NCI-H2081 (cell line): ENCODE measurements at places on chromosomes 12 and 14.

- no peak for DNase-seq
Measured at GRCh38 chr14:99586761-99587459, 17.1 kb downstream of the CCDC85C start.

DNA sequence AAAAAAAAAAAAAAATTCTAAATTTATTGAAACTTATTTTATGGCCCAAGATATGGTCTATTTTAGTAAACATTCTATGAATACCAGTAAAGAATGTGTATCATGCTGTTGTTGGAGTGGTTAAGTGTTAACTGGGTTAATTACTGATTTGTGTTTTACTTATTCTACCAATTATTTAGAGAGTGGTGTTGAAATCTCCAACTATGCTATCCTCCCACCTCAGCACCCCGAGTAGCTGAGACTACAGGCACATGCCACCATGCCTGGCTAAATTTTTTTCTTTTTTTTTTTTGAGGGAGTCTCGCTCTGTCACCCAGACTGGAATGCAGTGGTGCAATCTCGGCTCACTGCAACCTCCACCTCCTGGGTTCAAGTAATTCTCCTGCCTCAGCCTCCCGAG, 72.2 kb downstream of the R3HDM2 start:
- no peak for DNase-seq

GRCh38 chr12:1862973-1863372, 42.6 kb downstream of the LRTM2 start:
- no peak for DNase-seq

- DNase-seq, result no peak
Measured at GRCh38 chr14:53786045-53786444, 170.6 kb downstream of the BMP4 start.

DNA sequence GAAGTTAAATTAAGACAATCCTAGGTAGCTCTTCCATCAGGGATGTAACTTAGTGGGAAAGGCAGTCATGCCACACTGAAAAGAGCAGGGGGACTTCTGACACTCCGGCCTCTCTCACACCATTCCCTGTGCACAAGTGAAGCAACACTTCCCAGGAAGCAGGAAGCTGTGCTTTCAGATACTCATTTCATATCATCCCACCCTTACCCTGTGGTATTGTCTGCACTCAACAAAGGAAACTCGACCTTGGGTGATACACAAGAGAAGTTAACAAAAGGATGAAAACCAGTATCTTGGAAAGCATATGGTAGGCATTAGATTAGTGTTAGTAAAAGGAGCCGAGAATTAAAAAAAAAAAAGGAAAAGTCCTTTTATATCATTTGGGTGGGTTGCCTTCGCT, 61.3 kb upstream of the MDM1 start:
- DNase-seq, result no peak

GRCh38 chr14:72104011-72104613, 171.9 kb downstream of the RGS6 start:
- DNase-seq, result no peak

- no peak for DNase-seq
Measured at GRCh38 chr14:38012056-38012455, 195.6 kb upstream of the SSTR1 start.

- no peak for DNase-seq
Measured at GRCh38 chr12:59240048-59240447, 319.7 kb upstream of the LRIG3 start.

DNA sequence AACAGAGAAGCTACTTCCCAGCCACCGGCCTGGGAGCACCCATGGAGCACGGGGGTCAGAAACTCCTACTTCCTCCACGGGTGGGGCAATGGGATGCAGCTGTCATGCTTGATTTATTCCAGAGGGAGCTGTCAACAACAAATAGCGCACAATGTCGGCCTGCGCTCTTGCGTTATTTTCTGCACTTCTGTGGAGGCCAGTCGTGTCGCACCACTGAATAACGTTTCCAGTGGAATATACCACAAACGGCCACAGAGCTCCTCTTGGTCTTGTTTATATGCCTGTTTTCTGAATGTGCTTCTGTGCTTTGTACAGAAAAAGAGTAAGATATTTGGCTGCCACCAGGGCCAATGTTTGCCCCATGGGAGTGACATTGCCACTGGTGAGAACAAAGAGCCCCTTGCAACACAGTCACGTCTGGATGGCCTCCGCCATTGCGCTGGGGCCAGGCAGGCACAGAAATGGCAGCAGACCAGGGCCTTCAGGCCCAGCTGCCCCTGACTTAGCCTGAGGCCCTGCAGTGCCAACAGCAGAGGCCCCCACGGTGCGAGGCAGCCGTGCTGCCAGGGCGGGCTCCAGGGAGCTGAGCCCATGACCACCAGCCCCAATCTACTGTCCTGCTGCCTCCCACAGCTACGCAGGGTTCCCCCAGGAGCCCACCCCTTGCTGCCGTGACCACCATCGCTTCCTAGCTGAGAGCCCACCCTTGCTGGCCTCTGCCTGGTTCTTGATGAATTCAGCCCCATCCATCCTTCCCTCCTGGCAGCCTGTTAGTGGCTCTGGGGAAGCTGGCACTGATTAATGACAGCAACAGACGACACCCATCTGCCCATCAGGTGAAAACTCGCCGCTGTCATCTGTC, 28.9 kb upstream of the TMEM179 start:
- no peak for DNase-seq

- peak; percentile 14 for DNase-seq
Measured at GRCh38 chr12:47636908-47637780, 68.7 kb downstream of the RPAP3 start.

DNA sequence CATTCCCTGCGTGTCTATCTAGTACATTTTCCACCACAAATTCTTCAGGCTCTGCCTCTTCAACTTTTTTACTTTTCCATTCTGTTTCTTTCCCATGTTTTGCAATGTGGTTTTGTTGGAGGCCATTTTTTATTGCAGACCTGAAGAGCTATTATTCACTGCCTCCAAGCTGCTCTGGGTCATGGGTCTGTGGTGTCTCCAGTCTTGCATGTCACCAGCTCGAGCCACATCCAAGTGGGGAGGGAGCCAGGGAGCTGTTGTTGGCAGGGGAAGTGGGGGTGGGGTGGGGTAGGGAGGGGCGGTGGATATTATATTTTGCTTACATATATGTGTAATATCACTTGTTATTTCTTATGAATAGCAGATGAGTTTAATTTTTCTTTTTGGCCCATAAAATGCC, 69.1 kb downstream of the VEZT start:
- no peak for DNase-seq

DNA sequence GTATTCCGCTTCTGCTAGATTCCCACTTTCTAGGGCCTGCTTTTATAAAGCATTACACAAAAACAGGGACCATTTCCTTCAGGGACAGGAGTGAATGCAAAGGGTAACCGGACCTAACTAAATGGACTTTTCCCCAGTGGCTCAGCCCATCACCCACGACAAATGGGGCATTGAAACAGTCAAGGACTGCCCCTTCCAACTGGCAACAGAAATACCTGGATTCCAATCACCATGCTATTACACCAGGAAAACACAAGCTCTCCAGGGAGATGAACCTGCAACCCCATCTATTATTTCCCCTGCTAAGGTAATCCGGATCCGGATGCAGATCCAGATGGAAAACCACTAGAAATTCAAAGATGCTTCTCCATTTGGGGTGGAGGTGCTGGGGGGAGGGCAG, 1.0 kb downstream of the MPHOSPH9 start:
- DNase-seq, result peak; percentile 13

DNA sequence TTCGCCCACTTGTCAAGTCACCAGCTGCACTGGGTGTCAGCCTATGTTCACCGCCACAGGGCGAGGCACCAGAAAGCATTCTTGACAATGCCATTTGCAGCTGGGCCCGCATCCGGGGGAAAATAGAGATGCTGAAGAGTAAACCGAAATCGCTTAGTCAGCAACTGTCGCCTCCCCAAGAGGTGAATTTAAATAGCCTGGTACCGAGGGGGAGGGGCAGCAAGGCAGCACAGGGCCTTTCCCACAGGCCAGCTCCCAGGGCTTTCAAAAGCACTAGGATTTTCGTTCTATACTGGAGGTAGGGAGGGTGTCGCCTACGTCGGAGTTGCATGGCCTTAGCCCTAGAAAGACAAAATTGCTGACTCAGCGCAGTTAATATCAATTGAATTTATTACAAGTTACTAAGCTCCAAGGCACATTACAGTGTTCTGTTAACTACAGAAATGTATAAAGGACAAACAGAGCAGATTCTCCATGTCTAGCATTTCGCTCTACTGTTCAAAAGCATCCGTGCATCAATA, 4.3 kb downstream of the IRF2BPL start:
- DNase-seq, result no peak

DNA sequence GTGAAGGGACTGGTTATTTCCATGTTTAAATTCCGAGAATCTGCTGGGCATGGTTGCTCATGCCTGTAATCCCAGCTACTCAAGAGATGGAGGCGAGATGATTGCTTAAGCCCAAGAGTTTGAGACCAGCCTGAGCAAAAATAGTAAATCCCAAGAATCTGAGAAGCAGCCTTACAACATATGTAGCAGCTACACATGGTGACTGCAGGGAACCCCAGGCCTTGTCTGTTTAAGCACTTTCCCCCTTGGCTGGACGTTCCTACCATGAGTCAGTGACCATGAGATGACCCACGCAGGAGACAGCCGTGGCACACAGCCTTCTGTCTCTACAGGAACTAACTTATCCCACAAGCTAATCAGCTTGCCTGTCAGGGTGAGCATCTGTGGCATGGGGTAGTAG, 5.5 kb upstream of the SLC24A4 start:
- no peak for DNase-seq

GRCh38 chr14:64752909-64753308, 48.7 kb downstream of the PLEKHG3 start:
- DNase-seq, result no peak

- no peak for DNase-seq
Measured at GRCh38 chr12:30440826-30441602, 254.7 kb downstream of the IPO8 start.

- DNase-seq, result no peak
Measured at GRCh38 chr12:116247377-116247776, 30.1 kb downstream of the MED13L start.

- DNase-seq, result no peak
Measured at GRCh38 chr12:55392032-55392795, 8.1 kb upstream of the OR6C65 start.

GRCh38 chr12:67578976-67579661, 69.4 kb upstream of the DYRK2 start:
- DNase-seq, result no peak

- DNase-seq, result peak; percentile 87
Measured at GRCh38 chr12:1559676-1560091, 34.7 kb downstream of the FBXL14 start.

GRCh38 chr12:68482014-68482413, 128.7 kb upstream of the RAP1B start:
- DNase-seq, result no peak

- DNase-seq, result no peak
Measured at GRCh38 chr14:87271331-87271730, 721.7 kb downstream of the GALC start.

DNA sequence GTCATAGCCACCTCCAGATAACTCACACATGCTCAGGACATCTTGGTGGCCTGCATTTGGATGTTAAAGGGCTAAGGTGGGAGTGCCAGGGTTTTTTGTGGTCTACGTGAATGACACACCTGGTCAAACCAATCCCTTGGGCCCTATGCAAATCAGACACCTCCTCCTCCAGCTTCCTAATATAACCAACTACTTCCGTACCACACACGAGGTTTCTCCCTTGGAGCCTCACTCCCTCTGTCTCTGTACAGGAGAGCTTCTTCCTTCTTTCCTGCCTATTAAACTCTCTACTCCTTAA, 19.6 kb downstream of the APOBEC1 start:
- no peak for DNase-seq

DNA sequence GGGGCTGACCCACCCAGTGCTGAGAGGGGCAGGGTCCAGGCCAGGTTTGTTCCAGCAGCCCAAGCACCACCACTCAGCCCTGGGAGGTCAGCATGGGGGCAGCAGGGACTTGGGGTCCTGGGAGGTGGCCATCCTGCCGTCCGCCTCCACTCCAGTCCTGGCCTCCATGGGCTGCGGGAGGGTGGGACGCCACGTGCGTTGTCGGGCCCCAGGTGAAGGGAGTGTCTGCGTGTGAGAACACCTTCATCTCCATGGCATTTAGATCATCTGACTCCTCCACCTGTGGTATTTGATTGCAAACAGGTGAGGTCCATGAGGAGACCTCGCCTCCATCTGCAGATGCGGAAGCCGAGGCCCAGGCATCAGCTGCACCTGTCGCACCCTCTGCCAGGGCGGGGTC, 44.1 kb downstream of the FBRSL1 start:
- no peak for DNase-seq

DNA sequence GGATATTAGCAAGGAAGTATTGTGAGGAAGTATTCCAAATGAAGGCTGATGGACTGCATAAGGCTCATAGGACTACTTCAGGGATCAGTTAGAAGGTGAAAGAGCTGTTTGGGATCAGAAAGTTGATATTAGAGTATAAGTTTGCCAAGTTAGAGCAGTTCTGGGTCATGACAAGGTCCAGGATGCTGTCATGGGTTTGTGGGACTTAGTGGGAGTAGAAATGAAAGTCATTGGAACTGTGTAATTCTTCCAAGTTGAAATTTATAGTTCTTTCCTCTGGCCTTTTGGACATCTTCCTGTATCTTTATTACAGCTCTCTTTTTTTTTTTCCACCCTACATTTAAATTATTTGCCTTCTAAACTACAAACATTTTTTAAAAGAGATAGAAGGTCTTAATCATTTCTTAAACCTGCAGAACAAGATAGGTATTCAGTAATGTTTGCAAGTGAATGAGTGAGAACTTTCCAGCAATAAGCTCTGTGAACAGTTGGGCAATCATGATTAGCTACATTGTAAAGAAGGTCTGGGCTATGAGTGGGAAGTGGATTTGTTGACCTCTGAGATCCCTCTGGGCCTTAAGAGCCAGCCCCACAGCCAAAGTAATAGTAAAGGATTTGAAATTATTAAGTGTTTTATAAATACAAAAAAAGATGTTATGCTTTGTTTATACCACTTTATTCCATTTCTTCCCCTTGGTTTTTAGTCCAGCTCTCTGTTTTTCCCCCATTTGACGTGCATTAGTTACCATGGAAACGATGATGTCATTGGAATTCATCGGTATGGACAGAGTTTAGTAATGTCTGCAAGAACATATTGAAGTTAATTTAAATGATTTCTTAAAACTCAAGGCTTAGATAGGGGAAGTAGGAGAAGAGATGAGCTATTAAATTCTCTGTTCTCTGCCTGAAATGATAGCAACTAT, 247.9 kb upstream of the ARHGAP5 start:
- DNase-seq, result no peak

DNA sequence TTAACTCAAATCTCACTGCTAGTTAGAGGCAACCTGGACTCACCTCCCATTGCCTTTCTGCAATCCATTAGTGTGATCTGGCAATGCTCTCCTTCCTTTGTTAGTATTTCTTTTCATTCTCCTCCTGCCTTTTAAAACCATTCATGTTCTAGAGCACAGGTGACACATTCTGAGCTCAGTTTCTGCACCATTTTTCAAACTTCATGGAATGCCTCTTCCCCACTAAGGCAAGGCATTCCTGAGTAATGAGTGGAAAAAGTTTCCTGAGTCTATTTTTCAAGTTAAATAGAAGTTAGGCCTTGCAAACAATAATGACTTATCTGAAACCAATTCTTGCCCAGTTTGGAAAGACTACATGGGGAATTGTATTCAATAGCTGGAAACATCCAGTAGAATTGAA, 1001.8 kb downstream of the BCL11B start:
- no peak for DNase-seq
